H7 (cell line): ENCODE measurements at places on chromosomes 16 and 17.
A peak's percentile ranks its signal among the peaks of the same experiment; 100 is the strongest.

GRCh38 chr17:8038954-8039610, at the start of gene ALOX15B:
ALOX15B (plus strand) TSS chr17:8039059; CDS start chr17:8039156, 97 bp downstream.
- DNase-seq, result peak; percentile 87

GRCh38 chr17:40915199-40915661, 22.2 kb downstream of the KRT23 start:
- DNase-seq, result no peak

- no peak for DNase-seq
These were observed 22.5 kb upstream of the NKD1 start for GRCh38 chr16:50525716-50526115.

DNA sequence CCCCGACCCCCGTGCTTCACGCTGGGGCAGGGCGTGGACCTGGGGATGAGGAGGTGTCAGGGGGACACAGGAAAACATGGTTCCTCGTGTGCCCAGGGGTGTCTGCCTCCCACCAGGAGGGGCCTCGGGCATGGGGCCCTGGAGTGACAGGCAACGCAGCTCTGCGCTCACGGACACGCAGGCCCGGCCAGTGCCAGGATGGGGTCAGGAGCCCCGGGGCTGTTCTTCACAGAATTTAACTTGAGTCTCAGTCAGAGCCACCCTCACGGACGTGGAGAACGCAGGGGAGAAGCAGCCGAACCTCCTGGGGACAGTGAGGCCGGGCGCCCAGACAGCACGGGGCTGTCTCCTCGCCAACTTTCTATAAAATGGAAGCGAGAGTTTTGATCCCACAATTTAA, 16.7 kb downstream of the UNKL start:
- peak; percentile 54 for DNase-seq

DNA sequence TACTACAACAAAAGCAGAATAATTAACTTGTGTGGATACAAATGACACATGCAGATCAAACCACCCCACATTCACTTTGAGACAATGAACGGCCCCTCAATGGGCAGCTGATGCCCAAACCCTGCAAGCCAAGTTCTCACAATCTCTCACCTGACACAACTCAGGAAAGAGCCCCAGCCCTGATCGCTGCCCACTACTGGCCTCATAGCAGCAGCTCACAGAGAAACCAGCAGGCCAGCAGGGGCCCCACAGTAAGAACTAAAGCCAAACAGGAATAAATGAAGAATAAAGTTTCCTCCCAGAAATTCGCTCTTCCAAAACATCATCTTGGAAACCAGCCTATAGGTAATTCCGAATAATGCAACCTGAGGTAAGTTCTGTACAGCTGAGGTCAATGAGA, 7.7 kb downstream of the AKTIP start:
- peak; percentile 42 for DNase-seq

DNA sequence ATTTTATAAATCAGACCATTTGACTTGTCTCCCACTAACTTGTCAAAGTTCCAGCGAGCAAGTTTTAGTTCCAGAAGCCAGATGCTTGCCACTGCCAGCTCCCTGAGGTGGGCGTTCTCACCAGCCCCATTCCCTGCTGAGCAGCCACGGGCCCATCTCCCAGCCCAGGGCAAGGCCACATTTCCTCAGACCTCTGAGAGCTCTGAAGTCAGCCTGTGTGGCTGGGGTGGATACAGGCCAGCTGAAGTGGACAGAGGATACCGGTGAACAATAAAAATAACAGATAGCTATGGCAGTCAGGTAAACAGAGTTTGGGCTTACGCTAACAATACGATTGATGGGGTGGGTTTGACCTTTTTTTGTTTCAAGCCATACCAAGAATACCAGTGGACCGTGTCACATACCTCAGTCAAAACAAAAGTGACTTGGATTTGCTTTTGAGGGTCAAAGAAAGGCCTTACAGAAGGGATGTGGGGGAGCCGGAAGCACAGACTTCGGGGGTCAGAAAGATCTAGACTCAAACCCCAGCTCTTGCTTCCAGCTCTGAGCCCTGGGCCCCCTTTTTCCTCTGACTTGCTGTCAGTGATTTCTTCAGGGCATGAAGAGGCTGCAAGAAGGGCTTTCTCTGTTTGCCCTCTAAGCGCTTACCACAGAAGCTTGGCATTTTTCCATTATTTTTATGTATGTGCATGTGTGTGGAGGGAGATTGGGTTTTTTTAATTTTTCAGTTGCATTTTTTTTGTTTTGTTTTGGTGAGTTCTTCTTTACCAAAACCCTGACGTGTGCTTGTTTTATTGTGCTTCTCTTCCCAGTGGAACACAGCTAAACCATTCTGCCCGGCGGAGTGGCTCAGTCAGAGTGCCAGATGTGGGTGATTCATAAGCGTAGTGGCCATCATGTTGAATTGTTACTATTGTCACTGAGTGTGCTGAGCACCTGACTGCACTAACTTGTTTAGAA, 109.9 kb downstream of the GNAO1 start:
- no peak for DNase-seq
